ENCODE measurements at places on chromosomes 16 and 17. TPM values are rescaled to one million over a fixed set of nuclear protein-coding genes. Genes with fewer than 3 reads are reported as not detected.

Gene KRTAP4-6
- not detected for total RNA-seq

DNA sequence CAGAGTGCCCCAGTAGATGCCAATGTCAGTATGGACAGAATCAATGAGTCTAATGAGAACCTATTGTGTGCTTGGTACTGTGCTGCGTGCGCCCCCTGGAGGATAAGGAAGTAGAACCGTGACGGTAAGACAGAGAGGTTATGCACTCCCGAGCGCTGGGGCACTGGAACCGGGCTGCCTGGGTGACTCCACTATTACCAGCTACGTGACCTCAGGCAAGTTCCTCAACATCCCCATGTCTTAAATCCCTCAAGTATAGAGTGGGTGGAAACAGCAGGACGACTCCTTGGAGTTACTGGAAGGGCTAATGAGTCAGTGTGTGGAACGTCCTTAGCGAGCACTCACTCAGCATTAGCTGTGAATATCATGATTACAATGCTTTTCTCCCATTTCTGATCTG lies 16.2 kb downstream of the CHST4 start:
- no peak for DNase-seq

Gene GJD3
- total RNA-seq, result 0.34 TPM

DNA sequence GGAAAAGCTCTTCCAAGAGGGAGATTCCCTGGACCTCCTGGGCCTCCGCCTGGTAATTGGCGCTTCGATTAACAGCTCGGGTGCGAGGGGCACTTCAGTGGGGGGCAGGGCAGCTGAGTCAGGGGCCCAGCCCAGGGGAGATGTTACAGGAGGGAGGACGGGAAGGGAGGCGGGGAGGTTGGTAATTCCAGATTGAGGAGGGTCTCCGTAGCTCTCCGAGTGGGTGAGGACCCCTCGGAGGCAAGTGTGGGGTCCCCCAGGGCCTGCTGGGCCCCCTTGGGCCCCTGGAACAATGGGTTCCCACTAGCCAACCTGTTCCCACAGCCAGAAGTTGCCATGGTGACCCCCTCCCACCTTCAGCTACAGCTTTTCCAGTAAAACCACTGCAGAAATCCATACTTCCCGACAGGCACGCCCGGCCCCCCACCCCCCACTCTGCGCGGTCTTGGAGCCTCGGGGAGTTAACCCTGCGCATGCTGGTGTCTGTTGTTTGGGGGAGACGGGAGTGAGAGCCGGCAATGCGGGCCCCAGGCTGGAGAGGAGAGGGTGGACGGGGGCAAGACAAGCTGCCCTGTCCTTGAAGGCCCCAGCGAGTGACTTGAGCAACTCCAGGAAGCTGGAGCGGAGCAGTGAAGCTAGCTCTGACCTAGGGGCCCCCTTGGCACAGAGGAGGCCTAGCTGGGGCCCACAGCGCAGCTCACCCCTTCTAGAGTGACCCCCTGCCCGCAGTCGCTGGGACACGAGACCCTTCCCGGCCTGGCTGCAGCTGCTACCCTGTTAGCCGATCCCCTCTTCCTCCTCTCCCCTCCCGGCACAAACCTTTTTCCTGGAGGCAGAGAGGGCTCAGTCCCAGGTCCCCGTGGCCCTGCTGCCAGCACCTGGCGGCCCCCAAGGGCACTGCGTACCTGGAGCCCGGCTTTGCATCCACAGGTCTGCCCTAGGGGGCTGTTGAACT lies 37.8 kb downstream of the TMEM235 start:
- no peak for DNase-seq

Gene CLEC3A
- total RNA-seq, result not detected

GRCh38 chr16:2482249-2482648 lies 7.3 kb downstream of the TBC1D24 start:
- DNase-seq, result no peak

GRCh38 chr16:51268237-51268636 lies 117.2 kb upstream of the SALL1 start:
- DNase-seq, result no peak

Gene ZSCAN10
- total RNA-seq, result not detected
